Liver (tissue), 10 donors: ENCODE measurements at places on chromosomes 3 and 15.

GRCh38 chr3:150830094-150830681 lies 67.2 kb upstream of the SIAH2 start:
- DNase-seq, result no peak

GRCh38 chr15:48548455-48548854 lies 97.1 kb downstream of the FBN1 start:
- no peak for DNase-seq

- DNase-seq, result no peak
These were observed 208.4 kb upstream of the TRIM42 start for GRCh38 chr3:140469491-140469890.

DNA sequence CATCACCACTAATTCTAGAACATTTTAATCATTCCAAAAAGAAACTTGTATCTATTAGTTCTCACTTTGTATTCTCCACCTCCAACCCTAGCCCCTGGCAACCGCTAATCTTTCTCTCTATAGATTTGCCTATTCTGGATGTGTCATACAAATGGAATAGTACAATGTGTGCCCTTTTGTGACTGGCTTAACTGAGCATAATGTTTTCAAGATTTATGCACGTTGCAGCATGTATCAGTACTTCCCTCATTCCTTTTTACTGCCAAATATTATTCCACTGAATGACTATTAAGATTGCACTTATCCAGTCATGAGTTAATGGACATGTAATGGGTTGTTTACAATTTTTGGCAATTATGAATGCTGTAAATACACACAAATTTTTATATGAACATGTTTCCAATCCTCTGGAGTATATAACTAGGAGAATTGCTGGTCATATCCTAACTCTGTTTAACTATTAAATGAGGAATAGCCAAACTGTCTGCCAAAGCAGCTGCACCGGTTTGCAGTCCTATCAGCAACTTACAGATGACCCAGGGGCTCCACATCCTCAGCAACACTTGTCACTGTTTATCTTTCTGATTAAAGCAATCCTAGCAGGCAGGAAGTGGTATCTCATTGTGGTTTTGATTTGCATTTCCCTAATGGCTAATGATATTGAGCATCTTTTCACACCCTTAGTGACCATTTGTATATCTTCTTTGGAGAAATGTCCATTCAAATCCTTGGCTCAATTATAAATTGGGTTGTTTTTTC lies 42.9 kb downstream of the DCUN1D1 start:
- DNase-seq, result no peak
